Lung (tissue), 17 donors: ENCODE measurements at places on chromosomes 2 and 18. TPM values are rescaled to one million over a fixed set of nuclear protein-coding genes. Genes with fewer than 3 reads are reported as not detected.
A peak's percentile ranks its signal among the peaks of the same experiment; 100 is the strongest.

CIB4 gene
- not detected for total RNA-seq

GRCh38 chr2:232230560-232230959, 148.0 kb upstream of the ALPP start:
- peak; percentile 3 for DNase-seq
- H3K4me3 ChIP-seq = no peak overlapping the region
- no peak overlapping the region for H3K27ac ChIP-seq
- no peaks in the 10 kb centered on the region for H3K36me3 ChIP-seq
- no peaks in the 10 kb centered on the region for H3K4me1 ChIP-seq
- H3K27me3 ChIP-seq = no peaks in the 10 kb centered on the region

DNA sequence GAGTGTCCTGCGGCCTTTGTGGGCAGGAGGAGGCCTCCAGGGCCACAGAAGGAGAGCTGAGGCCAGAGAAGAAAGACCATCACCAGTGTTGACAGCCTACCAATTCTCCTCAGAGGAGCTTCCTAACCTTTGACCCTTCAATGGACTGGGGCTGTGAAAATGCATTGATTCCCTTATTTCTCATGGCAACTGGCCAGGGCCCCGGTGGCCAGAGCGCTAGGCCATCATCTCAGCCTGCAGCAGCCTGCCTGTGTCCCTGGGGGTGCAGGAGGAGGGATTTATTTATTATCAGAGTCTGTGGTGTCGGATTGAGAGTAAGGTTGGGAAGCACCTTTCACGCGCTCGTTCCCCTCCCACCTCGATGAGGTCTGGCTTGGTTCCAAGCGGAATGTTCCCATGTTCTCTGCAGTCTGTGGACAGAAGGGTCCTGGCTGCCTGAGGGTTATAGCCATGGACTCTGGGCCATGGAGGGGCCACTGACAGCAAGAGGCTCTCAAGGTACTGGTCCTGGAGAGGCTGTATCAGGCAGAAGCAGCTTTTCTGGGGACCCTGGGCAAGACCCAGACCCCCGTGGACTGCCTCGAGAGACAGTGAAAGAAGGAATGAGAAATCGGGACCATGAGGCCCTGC, 53.8 kb downstream of the CYP27C1 start:
- H3K4me3 ChIP-seq = no peak overlapping the region
- peaks cover 9% of the 10 kb centered on the region for H3K4me1 ChIP-seq

DNA sequence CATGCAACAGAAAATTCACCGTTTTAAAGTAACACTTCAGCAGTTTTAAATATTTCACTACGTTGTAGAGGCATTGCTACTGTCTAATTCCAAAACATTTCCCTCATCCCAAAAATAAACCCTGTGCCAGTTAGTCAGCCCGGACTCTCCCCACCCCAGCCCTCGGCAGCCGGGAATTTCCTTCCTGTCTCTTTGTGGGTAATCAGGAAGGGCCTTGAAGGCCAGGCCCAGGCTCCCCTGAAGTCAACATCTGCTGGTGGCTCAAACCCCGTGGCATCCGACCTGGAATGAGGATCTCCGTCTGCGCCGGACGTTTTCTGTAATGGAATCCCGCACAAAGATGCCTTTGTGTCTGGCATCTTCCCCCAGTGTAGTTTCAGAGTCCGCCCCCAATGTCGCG, 219.6 kb downstream of the SNTG2 start:
- H3K4me3 ChIP-seq = no peak overlapping the region
- H3K36me3 ChIP-seq = no peaks in the 10 kb centered on the region
- DNase-seq = no peak
- peak overlapping the region; percentile 18 for H3K27ac ChIP-seq
- H3K4me1 ChIP-seq = no peaks in the 10 kb centered on the region

DNA sequence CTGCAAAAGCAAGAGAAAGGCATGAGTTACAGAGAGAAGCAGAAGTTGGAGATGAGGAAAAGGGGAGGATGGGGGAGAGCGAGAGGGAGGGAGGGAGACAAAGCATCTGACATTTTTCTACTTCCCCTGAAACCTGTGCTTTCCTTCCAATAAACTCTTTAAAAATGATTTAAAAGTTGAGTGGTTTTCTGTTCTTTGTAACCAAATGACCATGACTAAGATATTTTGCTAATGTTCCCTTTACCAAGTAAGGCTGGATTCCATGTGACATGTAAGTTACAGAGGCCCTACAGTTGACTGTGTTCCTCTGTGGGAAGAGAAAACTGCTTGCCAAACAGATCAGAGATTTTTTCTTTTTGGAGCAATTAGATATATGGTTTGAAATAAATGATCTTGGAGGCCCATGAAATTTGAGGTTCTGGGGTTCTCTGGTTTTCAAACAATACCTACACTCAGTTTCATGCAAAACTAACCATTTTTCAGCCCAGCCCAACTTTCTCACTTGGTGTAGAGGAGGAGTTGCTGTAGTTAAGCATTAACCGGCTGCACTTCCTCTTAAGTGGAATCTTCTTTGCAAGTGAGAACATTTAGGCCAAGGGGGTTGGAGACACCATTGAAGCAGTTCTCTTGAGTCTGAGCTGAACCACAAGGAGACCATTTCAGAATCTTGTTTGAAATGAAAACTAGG, 34.5 kb downstream of the INSIG2 start:
- DNase-seq = peak; percentile 42
- H3K4me3 ChIP-seq = no peak overlapping the region
- no peaks in the 10 kb centered on the region for H3K4me1 ChIP-seq
- no peaks in the 10 kb centered on the region for H3K27me3 ChIP-seq

AKAIN1 gene
- total RNA-seq = not detected

LYG1 gene
- 0.80 TPM for total RNA-seq

DNA sequence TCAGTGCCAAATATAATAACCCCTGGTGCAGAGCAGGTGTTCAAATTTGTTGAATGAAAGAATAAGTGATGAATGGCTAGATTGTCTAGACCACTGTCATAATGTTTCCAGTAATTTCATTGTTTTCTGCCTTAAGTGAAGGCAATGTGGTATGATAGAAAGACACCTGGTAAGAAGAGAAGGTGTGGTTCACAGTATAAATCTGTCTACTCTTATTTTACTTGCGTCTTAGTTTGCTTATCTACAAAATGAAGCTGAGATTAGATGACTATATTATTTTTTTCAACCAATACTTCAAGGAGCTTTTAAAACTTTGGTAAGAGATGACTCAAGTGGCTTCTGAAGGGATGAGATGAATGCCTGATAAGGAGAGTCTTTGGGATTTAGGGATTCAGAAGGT, 788.4 kb downstream of the EPHA4 start:
- H3K27me3 ChIP-seq = no peaks in the 10 kb centered on the region
- peaks cover 9% of the 10 kb centered on the region for H3K4me1 ChIP-seq
- no peak for DNase-seq
- H3K36me3 ChIP-seq = no peaks in the 10 kb centered on the region
- H3K4me3 ChIP-seq = no peak overlapping the region
- H3K27ac ChIP-seq = no peak overlapping the region

GRCh38 chr2:145563741-145564615, 1044.1 kb upstream of the ZEB2 start:
- H3K4me1 ChIP-seq = no peaks in the 10 kb centered on the region
- no peaks in the 10 kb centered on the region for H3K36me3 ChIP-seq
- H3K27me3 ChIP-seq = no peaks in the 10 kb centered on the region
- no peak overlapping the region for H3K27ac ChIP-seq
- H3K4me3 ChIP-seq = no peak overlapping the region
- peak; percentile 48 for DNase-seq

GRCh38 chr2:126463892-126464674, 191.9 kb upstream of the GYPC start:
- no peak for DNase-seq
- H3K27me3 ChIP-seq = no peaks in the 10 kb centered on the region
- no peak overlapping the region for H3K4me3 ChIP-seq
- H3K4me1 ChIP-seq = no peaks in the 10 kb centered on the region
- H3K36me3 ChIP-seq = no peaks in the 10 kb centered on the region

GRCh38 chr18:46073474-46074331, 1.6 kb upstream of the PSTPIP2 start:
- DNase-seq = peak; percentile 79
- peaks cover 4% of the 10 kb centered on the region for H3K36me3 ChIP-seq
- no peaks in the 10 kb centered on the region for H3K4me1 ChIP-seq
- H3K27me3 ChIP-seq = no peaks in the 10 kb centered on the region
- no peak overlapping the region for H3K27ac ChIP-seq

- H3K4me1 ChIP-seq = no peaks in the 10 kb centered on the region
- H3K36me3 ChIP-seq = no peaks in the 10 kb centered on the region
- H3K27ac ChIP-seq = no peak overlapping the region
- no peak for DNase-seq
- peaks cover 16% of the 10 kb centered on the region for H3K27me3 ChIP-seq
- no peak overlapping the region for H3K4me3 ChIP-seq
These were observed 1.4 kb upstream of the DOK6 start for GRCh38 chr18:69399253-69399652.

SCYGR4 gene
- not detected for total RNA-seq

- H3K27me3 ChIP-seq = no peaks in the 10 kb centered on the region
- no peaks in the 10 kb centered on the region for H3K4me1 ChIP-seq
- no peak for DNase-seq
- H3K36me3 ChIP-seq = no peaks in the 10 kb centered on the region
- no peak overlapping the region for H3K4me3 ChIP-seq
These were observed 442.1 kb upstream of the DCC start for GRCh38 chr18:51897884-51898283.

GPAT2 gene
- 1.2 TPM for total RNA-seq

DNA sequence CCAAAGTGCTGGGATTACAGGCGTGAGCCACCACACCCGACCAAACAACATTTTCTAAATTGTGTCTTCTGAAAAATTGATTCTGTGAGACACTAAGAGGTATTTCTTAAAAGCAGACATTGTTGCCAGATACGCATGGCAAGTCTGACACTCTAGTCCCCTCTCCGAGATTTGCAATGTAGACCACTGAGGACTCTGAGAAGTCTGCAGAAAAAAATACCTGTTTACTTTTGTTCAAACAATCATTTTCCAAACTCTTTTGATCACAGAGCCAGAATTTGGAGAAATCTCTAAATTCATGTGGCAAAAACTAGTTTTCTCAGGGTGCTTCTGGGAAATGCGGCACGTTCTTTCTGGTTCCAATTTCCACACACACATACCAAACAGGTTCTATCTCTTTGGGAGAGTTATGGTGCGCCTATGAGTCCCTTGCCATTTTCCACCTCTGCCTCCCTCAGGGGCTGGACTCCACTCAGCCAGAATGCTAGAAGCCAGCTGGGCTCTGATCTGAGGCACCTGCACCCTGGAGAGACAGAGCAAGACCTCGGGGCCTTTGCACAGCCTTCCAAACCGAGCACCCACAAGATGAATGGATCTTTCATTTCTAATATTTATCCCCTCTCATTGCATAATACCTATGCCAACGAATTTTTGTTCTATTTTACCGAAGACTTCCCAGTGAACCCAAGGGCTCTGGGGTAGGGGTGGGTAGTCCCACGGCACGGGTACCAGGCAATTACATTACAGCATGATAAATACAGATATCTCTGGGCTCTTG, 152.7 kb downstream of the MYCN start:
- H3K27me3 ChIP-seq = no peaks in the 10 kb centered on the region
- H3K36me3 ChIP-seq = no peaks in the 10 kb centered on the region
- no peak for DNase-seq
- no peak overlapping the region for H3K27ac ChIP-seq
- no peaks in the 10 kb centered on the region for H3K4me1 ChIP-seq

PLA2R1 gene
- total RNA-seq = 3.7 TPM

DNA sequence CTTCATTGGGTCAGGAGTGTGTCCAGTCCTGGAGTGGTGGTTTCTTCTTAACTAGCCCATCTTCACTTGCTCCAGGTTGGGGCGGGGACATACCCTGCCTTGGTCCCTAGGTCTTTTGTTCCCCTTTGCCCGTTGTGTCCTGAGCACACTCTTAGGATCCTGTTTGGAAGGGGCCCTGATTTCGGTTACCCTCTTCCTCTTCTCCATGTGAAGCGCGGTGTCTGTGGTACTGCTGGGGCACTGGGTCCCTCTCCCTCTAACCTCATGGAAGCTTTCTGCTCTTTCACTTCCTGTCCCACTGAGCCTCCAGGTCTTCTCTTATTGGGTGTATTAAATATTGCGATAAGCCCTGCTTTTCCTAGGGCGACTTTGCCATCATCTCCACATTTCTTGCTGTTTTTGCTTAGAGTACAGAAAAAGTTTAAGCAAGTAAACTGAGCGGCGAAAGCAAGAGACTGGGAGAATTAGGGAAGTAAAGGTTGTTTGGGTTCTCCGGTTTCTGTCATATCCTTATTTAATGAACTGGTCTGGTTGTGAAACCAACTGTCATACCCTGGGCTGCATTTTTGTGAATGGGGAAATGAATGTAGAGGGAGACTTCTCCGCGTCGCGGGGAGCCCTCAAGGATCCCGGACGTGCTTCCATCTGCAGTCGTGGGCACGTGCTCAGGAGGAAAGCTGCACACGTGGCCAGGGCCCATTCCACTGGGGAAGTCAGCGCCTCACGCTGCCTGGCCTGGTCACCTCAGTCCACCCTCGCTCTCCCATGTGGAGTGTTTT, 73.8 kb upstream of the B3GNT7 start:
- no peak for DNase-seq
- H3K4me1 ChIP-seq = no peaks in the 10 kb centered on the region
- H3K27me3 ChIP-seq = no peaks in the 10 kb centered on the region
- no peak overlapping the region for H3K27ac ChIP-seq
- H3K36me3 ChIP-seq = no peaks in the 10 kb centered on the region

DNA sequence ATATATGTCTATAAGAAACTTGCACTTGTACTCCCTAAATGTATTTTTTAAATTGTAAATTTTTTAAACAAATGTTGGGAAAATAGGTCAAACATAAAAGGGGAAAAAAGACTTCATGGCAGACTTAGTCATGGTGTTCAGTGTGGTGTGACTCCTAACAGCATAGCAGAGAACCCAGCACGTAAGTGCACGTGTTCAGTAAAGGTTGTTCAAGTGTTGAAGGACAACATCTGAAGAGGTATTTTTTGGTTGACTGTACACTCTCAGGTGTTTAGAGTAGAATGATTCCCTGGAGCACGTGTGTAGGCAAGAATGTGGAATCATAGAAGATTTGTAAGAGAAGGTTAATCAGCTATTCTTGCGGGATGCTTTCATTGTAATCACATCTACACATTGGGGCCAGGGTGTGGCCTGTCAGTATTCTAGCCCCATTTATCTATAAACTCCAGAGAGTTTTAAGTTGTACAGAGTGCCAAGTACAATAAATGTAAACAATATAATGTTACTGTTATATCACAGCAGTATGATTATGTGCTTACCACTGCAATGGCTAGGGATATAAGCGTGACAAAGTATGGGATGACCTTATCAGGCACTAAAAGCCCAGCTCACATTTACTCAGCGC, 106.8 kb downstream of the CRIM1 start:
- H3K36me3 ChIP-seq = peaks cover 8% of the 10 kb centered on the region
- H3K27me3 ChIP-seq = no peaks in the 10 kb centered on the region
- DNase-seq = no peak
- no peak overlapping the region for H3K27ac ChIP-seq
- peaks cover under 1% of the 10 kb centered on the region for H3K4me1 ChIP-seq
- no peak overlapping the region for H3K4me3 ChIP-seq

- H3K4me3 ChIP-seq = no peak overlapping the region
- H3K27ac ChIP-seq = no peak overlapping the region
- H3K36me3 ChIP-seq = no peaks in the 10 kb centered on the region
- H3K4me1 ChIP-seq = peaks cover 5% of the 10 kb centered on the region
- DNase-seq = no peak
These were observed 91.1 kb downstream of the INHBB start for GRCh38 chr2:120436885-120437603.

- H3K4me3 ChIP-seq = no peak overlapping the region
- H3K36me3 ChIP-seq = peaks cover 2% of the 10 kb centered on the region
- no peak for DNase-seq
- no peak overlapping the region for H3K27ac ChIP-seq
- H3K27me3 ChIP-seq = no peaks in the 10 kb centered on the region
- H3K4me1 ChIP-seq = no peaks in the 10 kb centered on the region
These were observed 37.8 kb downstream of the MBD5 start for GRCh38 chr2:148058641-148059040.
